Camera-type eye (tissue), 1 donor: ENCODE measurements at places on chromosomes 3 and 15. TPM values are rescaled to one million over a fixed set of nuclear protein-coding genes. Genes with fewer than 3 reads are reported as not detected.

Gene PLD1
- 64.5 TPM for total RNA-seq

Gene CCR3
- not detected for total RNA-seq

Gene HHATL
- 9.6 TPM for total RNA-seq

Gene ACTRT3
- 2.6 TPM for total RNA-seq

Gene RFTN1
- 44.2 TPM for total RNA-seq

Gene TMEM202
- total RNA-seq: not detected

Gene CHRM5
- 6.8 TPM for total RNA-seq

Gene CADPS
- 418 TPM for total RNA-seq

Gene CPEB1
- 9.8 TPM for total RNA-seq

Gene SAMMSON
- 1.2 TPM for total RNA-seq

Gene USP50
- not detected for total RNA-seq

Gene FRMD5
- 25.5 TPM for total RNA-seq

Gene TGFBR2
- total RNA-seq: 72.4 TPM

Gene HRG
- not detected for total RNA-seq

Gene IGDCC3
- 5.4 TPM for total RNA-seq

Gene BSN
- total RNA-seq: 14.3 TPM

Gene LSM3
- 11.1 TPM for total RNA-seq

Gene EFCC1
- total RNA-seq: 1.1 TPM

Gene TMCO5A
- total RNA-seq: not detected

Gene IQSEC1
- 127 TPM for total RNA-seq

Gene CYP1A2
- not detected for total RNA-seq

Gene APEH
- 79.7 TPM for total RNA-seq

Gene ZIC1
- 19.4 TPM for total RNA-seq

Gene SLC27A2
- total RNA-seq: 10.4 TPM

Gene ROBO1
- 90.7 TPM for total RNA-seq

Gene COL7A1
- 21.8 TPM for total RNA-seq

Gene RTP3
- total RNA-seq: not detected
